ENCODE measurements at places on chromosomes 6 and 20. TPM values are rescaled to one million over a fixed set of nuclear protein-coding genes. Genes with fewer than 3 reads are reported as not detected.

The KCNK15 gene
- 26.3 TPM for total RNA-seq

GRCh38 chr6:149032599-149033405 is 284.7 kb upstream of the TAB2 start:
- H3K27me3 ChIP-seq = no peaks in the 10 kb centered on the region
- H3K4me3 ChIP-seq = peak overlapping the region; percentile 22
- no peaks in the 10 kb centered on the region for H3K36me3 ChIP-seq
- H3K4me1 ChIP-seq = peaks cover 29% of the 10 kb centered on the region
- no peak for DNase-seq

The ANGPT4 gene
- total RNA-seq = 1.4 TPM

DNA sequence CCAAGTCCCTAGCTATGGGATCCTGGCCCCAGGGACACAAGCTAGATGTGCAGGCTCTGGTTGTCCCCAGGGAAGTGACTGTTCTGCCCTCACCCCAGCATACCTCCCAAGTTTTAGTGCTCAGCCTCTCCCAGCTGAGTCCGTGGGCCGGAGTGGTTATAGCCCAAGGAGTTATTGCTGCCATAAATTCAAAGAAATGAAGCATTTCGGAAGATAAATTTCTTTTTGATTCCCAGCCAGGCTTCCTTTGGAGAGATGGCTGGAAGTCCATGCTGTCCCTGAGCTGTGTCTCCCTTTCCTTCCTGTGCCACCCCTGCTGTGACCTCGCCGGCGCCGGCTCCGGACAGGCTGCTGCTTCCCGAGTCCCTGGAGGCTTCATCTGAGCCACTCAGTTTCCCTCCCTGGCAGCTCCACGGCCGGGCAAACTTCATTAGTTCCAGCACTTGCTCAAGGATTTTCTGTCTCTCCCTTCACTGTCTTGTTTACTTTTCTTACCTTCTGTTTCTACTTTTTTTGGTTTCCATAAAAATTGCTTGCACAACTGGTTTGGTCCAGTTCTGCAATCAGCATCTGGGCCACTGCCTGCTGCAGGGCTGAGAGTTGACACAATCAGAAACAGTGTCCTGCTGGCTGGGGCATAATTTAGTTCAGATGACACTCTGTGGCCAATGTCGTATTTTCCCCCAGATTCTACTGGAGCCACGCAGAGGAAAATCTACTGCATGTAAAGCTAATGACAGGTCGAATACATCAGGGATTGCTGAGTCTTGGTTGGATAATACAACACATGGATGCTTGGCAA is 225.5 kb downstream of the SYNDIG1 start:
- DNase-seq = no peak
- no peaks in the 10 kb centered on the region for H3K27me3 ChIP-seq

The HIVEP2 gene
- total RNA-seq = 51.7 TPM
